ENCODE measurements at places on chromosomes 4 and X.

- no peak for DNase-seq
Observed at GRCh38 chr4:17260166-17260907, 251.6 kb downstream of the QDPR start.

GRCh38 chr4:76384052-76384451 lies 36.9 kb downstream of the CCDC158 start:
- peak; percentile 20 for DNase-seq

DNA sequence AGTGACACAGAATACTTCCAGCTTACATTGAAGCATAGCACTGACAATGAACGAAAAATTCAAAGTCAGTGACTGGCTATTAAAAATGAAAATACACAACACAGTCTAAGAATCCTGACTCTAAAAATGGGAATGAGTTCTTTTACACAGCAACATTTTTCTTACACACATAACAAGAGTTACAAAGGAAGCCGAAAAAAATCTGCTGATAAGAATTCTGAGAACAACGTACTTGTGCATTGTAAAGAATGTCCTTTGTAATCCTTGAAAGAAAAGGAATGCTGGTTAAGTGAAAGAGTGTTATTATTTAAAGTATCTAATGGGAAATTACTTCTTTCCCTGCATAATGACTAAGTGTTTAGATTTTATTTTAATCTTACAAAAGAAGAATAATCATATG lies 199.4 kb downstream of the PRDM5 start:
- no peak for DNase-seq

- DNase-seq: no peak
Observed at GRCh38 chrX:123408821-123409737, 225.0 kb downstream of the GRIA3 start.

- DNase-seq: no peak
Observed at GRCh38 chr4:173237152-173237551, 68.5 kb downstream of the GALNT7 start.

DNA sequence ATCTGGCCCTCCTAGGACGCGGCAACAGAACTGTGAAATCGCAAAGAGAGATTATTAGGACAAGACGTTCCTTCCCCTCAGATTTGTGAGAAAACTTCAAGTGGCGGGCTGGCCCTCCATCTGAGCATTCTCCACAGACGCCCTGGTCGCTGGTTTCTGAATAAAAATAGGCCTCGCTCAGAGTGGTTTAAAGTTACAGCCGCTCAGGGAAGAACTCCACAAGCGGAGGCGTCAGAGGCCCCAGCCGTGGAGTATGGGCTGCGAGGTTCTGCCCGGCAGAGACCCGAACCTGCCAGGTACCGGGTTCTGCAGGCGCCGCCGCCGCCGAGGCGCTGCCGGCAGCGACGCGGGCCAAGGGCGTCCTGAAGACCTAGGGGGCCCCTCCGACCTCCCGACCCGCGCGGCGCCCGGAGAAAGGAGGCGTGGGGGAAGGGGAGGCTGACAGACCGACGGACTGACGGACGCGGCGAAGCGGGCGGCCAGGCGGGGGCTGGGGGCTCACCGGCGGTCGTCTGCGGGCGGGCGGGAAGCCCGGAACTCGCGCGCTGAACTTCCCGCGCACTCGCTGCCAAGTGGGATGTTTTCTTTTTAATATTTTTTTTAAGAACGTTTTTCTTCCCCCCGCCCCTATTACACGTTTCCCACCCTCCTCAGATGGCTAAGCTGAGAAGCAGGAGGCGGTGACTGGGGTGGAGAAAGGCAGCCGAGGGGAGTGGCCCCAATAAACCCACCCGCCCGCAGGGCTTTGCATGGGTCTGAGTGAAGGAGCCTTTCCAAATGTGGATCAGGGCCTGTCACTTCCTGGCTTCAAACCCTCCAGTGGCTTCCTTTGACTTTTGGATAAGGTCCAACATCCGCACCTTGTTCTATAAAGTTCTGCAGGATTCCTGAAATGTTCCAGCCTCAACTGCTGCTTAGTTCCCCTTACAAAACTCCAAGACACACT lies at the start of gene PABPC4L:
Gene PABPC4L, minus strand, starts transcription at position 574 of the 946 bp plus-strand sequence. CDS start 770 bp downstream, outside the sequence.
- peak; percentile 7 for DNase-seq
